Upper lobe of right lung (tissue), 1 donor: ENCODE measurements at places on chromosomes 3 and 15. TPM values are rescaled to one million over a fixed set of nuclear protein-coding genes. Genes with fewer than 3 reads are reported as not detected.

GRCh38 chr15:42401544-42402454, 42.5 kb downstream of the CAPN3 start:
- H3K27ac ChIP-seq: no peak overlapping the region
- no peak overlapping the region for H3K4me3 ChIP-seq
- no peak for DNase-seq
- no peaks in the 10 kb centered on the region for H3K27me3 ChIP-seq

GRCh38 chr3:185651971-185652370, 65.9 kb downstream of the SENP2 start:
- H3K4me1 ChIP-seq: peaks cover 10% of the 10 kb centered on the region
- no peaks in the 10 kb centered on the region for H3K27me3 ChIP-seq
- no peak overlapping the region for H3K4me3 ChIP-seq
- no peak overlapping the region for H3K27ac ChIP-seq

GRCh38 chr3:101340591-101340990, 20.2 kb upstream of the IMPG2 start:
- no peaks in the 10 kb centered on the region for H3K4me1 ChIP-seq
- peaks cover 11% of the 10 kb centered on the region for H3K36me3 ChIP-seq
- DNase-seq: no peak
- H3K27ac ChIP-seq: no peak overlapping the region
- H3K27me3 ChIP-seq: no peaks in the 10 kb centered on the region
- H3K4me3 ChIP-seq: no peak overlapping the region

LEKR1 gene
- total RNA-seq: 2.1 TPM

DNA sequence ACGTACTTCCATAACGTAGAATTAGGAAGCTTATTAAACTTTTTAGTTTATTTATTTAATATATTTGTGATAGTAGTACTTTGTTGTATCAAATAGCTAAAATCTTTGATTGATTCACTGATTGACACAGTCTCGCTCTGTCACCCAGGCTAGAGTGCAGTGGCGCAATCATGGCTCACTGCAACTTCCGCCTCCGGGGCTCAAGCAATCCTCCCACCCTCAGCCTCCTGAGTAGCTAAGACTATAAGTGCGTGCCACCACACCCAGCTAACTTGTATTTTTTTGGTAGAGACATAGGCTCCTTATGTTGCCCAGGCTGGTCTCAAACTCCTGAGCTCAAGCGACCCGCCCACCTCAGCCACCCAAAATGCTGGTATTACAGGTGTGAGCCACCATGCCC, 5.7 kb downstream of the APH1B start:
- peak; percentile 78 for DNase-seq
- H3K27ac ChIP-seq: peak overlapping the region; percentile 25
- no peak overlapping the region for H3K4me3 ChIP-seq
- no peaks in the 10 kb centered on the region for H3K27me3 ChIP-seq

MST1 gene
- 23.7 TPM for total RNA-seq
